ENCODE measurements at places on chromosomes 13 and 19. TPM values are rescaled to one million over a fixed set of nuclear protein-coding genes. Genes with fewer than 3 reads are reported as not detected.

Gene ATP4B
- not detected for total RNA-seq

- peak; percentile 31 for DNase-seq
These were observed 1.1 kb downstream of the PIP5K1C start for GRCh38 chr19:3698974-3699740.

- no peak for DNase-seq
These were observed 8.4 kb downstream of the IGFL3 start for GRCh38 chr19:46116121-46116520.

Gene SLC27A5
- 10.2 TPM for total RNA-seq

DNA sequence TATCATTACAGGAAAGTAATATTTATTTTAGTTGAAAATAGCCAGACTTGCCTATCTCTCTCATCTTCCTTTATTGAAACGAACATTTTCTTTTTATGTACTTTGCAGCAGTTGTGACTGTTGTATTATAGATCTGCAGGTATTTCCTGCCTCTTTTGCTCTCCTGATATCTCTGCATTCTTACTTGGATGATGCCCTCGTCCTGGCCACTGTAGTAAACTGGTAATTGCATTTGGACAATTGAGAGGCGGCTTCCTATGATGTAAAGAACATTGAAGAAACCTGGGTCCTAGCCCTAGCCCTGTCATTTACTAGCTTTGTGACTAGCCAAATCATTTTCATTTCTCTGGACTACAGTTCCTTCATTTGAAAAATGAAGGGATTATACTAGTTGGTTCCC lies 6.4 kb downstream of the ARHGAP35 start:
- DNase-seq = no peak

- no peak for DNase-seq
These were observed 553.5 kb downstream of the DCT start for GRCh38 chr13:93925990-93926389.

Gene RBM42
- 73.6 TPM for total RNA-seq

GRCh38 chr13:86877441-86877840 lies 793.7 kb upstream of the SLITRK5 start:
- DNase-seq = no peak

Gene DCT
- not detected for total RNA-seq

GRCh38 chr13:110345701-110346100 lies 38.6 kb downstream of the COL4A2 start:
- no peak for DNase-seq

Gene IGFL1
- total RNA-seq = not detected

Gene ZNF100
- total RNA-seq = 22.4 TPM

All from activated B cell treated with CpG ODN at 0.5 μM for 24 hours (primary cell).